ENCODE measurements at places on chromosomes 11 and 22. TPM values are rescaled to one million over a fixed set of nuclear protein-coding genes. Genes with fewer than 3 reads are reported as not detected.

DNA sequence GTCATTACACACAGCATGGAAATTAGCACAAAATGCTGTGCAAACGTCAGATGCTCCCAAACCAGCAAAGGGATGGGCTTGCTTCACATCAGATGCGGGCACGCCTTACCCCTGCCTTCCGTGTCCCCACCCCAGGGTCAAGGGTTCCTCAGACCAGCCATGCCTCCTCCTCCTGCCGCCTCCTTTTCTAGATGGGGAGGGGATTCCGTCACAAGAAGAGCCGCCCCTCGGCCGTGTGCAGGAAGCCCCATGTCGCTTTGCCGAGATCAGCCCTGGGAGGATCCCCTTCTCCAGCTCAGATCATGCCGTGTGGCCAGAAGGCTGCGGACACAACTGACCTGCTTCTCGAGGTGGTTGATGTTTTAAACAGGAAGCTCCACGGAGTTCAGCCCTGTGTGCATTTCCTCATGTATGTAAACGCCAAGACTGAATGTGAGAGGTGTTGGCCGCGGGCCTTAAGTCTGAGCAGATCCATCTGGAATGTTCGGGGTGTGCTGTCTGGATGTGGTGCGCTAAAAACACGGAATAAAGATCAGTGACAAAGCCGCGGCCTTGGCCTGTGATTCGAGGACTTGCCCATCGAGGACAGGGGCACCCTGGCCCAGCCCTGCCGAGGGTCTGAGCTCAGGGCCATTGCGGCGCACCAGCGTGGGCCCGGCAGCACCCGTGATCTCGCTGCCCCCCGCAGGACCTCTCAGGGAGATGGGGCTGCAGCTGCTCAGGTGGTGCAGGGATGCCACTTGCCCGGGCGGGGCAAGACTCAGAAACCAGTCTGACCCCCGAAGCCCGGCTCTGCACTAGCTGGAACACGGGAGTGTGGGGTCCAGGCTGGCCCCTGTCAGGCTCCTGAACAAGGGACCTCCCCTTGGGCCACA lies 412.9 kb downstream of the TBC1D22A start:
- no peak for ATAC-seq

The OR6A2 gene
- 0.08 TPM for total RNA-seq

GRCh38 chr11:61061081-61061826 lies 41.0 kb upstream of the CD5 start:
- peak; percentile 90 for ATAC-seq

The C1QTNF4 gene
- total RNA-seq = not detected

The HBD gene
- total RNA-seq = not detected

The C11orf16 gene
- not detected for total RNA-seq

The OR4D5 gene
- not detected for total RNA-seq

The EMID1 gene
- total RNA-seq = 0.84 TPM

DNA sequence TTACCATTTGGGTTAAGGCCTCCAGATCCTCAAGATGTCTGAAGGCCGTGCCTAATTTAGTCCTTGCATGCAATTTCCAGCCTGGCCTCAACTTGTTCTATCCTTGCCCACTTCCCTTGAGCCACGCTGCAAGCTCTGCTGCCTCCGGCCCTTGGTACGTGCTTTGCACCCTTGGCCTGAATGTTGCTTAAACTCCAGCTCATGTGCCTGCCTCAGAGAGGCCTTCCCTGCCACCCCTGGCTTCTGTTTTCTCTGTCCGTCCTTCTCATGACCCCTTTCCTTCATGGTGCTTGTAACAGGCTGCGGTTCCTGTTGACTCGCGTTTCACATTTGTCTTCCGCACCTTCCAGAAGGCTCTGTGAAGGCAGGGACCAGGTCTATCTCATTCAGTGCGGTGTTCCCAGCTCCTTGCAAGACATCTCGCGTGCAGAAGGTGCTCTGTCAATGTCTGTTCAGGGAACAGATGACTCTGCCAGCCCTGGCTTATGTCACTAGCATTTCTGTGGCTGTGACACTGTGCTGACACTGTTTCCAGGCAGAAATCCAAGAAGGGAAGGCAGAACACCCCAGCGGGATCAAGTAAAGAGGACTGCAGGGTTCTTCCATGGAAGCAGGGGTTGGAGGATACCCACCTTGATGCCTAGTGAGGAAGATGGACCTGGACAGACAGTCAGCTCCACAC lies 61.8 kb downstream of the FBLN1 start:
- ATAC-seq = no peak

DNA sequence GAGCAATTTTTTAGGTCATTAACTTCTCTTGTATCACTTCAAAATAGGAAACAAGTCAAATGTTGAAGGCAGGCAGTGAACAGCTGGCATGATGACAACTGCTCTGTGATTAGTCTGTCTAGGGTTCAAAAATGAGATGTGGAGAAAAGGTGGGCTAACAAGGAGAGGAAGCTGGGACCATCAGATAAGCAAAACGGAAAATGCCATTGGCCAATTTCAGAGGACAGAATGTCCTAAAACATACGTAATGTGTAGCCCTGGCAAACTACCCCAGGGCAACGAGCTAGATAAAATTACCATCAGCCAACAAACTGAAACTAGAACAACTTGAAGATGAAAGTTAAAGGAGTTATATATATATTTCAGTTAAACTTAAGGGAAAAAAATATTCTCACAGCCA lies 93.2 kb downstream of the RELT start:
- no peak for ATAC-seq

GRCh38 chr22:28927630-28928029 lies 44.3 kb downstream of the ZNRF3 start:
- ATAC-seq = no peak

The GRK3 gene
- 7.5 TPM for total RNA-seq

DNA sequence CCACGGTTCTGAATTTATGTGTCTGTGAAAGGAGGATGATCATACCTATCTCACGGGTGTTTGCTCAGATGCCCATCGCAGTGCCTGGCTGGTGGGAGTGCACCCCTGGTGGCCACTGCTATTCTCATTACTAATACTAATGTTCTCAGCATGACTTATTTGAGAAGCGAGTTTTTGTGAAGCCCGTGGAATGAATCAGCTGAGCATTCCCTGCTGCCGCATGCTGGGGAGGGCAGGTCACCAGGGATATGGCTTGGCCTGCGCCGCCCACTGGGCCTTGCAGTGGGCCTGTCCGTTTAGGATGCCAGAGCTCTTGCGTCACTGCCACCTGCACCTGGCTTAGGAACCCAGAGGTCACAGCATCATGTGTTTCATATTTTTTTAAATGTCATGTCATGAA lies 16.9 kb downstream of the CTTN start:
- peak; percentile 39 for ATAC-seq

GRCh38 chr22:34814260-34815025 lies 251.5 kb upstream of the ISX start:
- no peak for ATAC-seq

DNA sequence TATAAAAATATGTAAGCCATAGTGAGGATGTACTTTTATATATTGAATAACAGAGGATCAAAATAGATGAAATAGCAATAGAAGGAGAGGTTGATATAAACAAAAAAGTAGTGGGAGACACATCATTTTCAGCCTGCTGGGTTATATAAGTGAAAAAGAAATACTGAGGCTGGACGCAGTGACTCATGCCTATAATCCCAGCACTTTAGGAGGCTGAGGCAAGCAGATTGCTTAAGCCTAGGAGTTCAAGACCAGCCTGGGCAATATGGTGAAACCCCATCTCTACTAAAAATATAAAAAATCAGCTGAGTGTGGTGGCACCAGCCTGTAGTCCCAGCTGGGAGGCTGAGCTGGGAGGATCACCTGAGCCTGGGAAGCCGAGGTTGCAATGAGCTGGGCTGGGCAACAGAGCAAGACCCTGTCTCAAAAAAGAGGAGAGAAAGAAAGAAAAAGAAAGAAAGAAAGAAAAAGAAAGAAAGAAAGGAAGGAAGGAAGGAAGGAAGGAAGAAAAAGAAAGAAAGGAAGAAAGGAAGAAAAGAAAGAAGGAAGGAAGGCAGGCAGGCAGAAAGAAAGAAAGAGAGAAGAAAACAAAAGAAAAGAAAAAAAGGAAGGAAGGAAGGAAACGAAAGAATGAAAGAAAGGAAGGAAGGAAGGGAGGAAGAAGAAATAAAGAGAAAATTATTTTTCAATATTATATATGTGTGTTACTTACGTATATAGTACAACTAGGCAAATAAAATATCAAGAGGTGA lies 7.0 kb upstream of the P2RY2 start:
- no peak for ATAC-seq

DNA sequence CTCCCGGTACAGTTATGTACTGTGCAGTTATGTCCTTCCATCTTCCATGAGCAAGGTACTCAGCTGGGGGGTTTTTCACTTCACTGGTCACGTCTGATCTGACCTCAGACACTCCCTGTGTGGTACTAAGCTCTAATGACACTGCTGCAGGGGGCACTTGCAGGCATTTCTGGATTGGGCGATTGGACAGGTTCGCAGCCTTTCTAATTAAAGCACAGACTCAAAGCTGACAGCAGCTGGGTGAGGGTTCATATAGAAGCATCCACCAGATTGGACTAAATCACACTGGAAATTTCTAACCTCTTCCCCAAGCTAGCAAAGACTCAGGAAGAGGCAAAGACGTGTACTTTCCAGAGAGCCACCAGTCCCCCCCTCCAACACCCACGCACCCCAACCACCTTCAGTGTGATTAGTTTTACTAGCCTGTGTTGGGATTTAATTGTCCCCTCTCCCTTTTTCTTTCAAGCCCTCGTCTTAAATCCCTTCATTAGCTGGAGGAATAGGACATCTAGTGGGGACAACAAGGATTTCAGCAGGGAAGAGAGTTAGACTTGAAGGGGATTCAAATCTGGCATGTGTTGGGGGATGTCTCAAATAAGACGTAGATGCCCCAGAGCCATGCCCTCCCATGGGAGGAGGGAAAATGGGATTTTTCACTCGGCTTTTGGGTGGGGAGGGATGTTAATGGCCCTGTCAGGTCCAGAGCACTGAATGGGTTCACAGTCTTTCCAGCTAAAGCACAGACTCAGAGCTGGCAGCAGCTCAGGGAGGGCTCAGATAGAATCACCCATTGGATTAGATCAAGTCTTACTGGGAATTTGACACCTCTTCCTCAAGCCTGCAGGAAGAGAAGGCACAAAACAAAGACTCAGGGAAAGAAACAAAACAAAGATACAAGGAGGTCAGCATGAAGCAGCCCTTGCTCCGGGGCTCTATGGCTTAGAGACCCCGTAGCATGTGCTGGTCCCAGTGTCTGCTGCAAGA lies 10.9 kb downstream of the INS start:
- no peak for ATAC-seq

DNA sequence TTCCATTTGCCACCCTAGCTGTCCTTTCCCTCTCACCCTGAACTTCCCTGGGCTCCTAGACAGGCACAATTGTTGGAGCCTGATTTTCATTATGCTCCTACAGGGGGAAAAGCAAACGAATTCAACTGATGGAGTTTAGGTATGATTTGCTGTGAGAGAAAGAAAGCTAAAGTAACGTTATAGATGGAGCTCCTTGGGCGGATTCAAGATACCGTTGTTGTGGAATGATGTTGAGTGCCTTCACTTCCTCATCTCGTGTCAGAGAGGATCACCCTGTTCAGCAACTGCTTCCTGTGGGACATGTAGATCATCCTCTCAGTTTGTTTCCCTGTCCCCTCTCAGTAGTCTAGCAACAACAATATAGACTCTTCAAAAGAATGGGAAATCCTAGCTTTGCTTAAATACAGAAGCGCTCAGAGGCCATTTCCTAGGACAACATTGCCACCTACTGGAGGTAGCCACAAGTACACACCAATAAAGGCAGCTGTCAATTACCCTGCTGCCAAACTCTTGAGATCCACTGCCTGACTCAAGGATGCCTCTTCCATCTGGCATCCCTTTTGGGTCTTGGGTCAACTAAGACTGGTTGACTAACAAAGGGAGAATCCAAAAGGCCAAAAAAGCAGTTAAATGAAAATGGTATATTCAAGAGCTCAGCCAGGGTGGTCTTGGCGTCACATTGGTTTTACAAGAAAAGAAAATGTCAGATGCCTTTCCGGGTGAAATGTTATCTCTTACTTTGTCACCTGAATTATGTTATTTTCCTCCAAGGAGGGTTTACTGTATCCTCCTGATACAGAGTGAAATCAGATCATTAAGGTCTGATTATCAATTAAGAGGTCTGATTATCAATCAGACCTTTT lies 13.5 kb upstream of the DTX4 start:
- peak; percentile 90 for ATAC-seq

DNA sequence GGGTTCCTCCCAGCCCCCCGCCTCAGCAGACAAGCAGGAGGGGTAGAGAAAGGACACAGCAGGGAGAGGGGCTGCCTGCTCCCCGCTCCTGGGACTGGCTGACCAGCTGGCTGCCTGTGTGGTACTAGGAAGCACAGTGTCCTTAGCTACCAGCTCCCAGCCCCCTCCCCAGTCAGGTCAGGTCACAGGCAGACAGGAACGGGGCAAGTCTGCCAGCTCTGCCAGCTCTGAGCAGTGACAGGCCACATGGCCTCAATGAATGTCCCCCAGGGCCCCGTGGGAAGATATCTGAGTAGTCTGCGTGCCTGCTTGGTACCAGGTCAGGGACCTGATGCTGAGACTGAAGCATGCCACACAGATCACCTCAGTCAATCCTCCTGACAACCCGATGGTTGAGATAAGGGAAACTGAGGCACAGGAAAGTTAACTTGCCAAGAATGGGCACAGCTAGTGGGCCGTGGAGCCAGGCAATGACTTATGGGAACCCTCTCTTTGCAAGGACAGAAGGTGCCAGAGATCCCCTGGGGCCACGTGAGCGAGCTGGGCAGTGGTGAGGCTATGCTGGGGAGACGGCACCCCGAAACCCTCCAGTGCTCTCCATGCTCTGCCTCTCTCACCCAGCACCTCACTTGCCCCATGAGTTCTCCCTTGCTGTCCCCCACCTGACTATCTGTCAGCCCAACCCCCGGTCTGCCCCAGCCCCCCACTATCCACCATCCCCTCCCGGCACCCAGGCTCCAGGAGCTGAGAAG lies 13.8 kb upstream of the MFNG start:
- ATAC-seq = no peak

The C2CD2L gene
- total RNA-seq = 6.5 TPM

The MS4A6E gene
- not detected for total RNA-seq

DNA sequence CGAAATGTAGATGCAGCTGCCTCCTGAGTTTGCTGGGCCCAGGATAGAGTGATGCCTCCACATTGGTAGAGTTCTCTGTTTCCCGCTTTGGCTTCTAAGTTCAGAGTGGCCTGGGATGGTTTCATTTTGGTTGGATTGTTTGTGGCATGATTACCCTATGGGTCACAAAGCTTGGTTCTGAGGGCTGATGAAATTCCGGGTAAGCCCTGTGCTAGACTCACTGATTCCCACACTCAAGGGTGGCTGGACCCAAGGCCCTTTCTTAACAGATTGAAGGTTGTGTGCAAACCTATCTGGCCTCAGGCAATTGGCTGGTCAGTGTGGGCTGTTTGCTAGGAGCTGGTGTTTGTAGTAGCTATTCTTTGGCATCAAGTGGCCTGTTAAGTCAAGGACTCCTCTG lies 158.4 kb downstream of the MYO18B start:
- ATAC-seq = no peak

DNA sequence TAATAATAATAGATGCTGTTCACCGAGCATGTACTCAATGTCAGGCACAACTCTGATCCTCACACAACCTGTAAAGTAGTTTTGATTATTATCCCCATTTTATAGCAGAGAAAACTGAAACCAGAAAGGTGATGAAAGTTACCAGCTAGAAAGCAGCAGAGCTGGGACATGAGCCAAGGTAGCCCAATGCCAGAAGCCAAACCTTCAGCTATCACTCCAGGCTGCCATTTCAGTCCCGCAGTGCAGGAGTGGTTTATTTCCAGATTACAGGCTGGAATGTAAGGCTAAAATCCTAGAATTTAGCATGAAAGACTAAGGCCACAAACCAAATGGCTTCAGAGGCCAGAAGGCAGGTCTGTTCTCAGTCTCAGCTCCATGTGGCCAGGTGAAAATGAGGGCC lies 108.8 kb downstream of the TENM4 start:
- ATAC-seq = no peak
